ENCODE measurements at places on chromosomes 16 and 17. TPM values are rescaled to one million over a fixed set of nuclear protein-coding genes. Genes with fewer than 3 reads are reported as not detected.

DNA sequence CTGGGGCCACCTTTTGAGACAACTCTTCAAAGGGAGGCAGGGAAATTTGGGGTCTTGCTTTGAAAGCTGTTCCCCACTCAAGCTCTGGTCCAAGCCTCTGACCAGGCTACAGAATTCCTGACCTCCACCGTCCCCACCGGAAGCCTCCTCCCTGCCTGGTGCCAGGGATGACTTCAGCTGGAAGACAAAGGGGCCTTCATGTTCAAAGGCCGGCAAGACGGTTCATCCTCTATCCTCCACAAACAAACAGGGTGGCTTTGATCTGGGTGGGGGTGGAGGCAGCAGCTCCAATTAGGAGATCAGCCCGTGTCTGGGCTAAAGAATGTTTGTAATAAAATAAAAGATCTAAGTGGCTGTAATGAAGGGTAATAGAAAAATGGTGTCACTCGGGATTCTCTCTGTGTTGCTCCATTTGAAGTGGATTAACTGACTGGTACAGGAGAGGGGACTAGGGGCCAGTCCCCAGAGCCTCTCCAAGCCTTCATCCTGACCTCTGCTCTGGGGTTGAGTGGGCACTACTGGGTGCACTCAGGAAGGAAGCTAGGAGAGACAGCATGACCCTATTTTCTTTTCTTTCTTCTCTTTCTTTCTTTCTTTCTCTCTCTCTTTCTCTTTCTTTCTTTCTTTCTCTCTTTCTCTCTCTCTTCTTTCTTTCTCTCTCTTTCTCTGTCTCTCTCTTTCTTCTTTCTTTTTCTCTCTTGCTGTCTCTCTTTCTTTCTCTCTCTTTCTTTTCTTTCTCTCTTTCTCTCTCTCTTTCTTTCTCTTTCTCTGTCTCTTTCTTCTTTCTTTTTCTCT lies 27.5 kb upstream of the NKD1 start:
- no peak for DNase-seq

- no peak for DNase-seq
Observed at GRCh38 chr16:50901062-50901461, 159.2 kb downstream of the CYLD start.

- DNase-seq = no peak
Observed at GRCh38 chr16:69363281-69363717, 11.7 kb upstream of the TMED6 start.

The NEUROD2 gene
- total RNA-seq = not detected

GRCh38 chr17:37657202-37657601 lies 14.0 kb upstream of the DDX52 start:
- no peak for DNase-seq

The CDRT4 gene
- total RNA-seq = 3.6 TPM

DNA sequence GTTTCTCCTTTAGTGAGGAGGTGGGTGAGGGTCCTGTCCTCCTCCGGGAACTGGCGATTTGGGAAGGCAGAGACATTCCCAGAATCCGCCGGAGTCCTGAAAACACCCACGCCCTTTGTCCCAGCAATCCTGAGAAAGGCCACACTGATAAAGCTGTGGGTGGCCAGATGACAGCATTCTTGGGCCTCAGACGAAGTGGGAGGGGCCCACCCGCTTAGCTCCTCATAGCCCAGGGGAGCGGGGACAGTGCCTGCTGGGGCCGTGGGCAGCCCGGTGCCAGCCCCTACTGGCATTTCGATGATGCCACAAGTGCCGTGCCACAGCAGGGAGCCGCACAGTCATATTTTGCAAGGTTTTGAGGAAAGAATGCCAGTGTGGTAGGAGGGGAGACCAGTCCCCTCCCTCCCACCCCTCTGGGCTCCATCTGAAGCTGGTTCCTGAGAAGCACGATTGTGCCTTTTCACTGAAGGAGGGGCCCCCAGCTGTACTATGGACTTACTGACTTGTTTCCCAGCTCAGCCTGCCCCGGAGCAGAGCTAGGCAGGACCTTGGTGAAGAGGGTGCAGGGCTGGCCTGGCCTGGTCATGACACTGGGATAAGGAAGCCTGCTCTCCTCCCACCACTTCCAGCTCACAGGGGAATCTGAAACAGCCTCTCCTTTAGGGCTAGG lies 20.9 kb upstream of the MPRIP start:
- DNase-seq = no peak

The CDH3 gene
- total RNA-seq = 7.3 TPM

The RMI2 gene
- total RNA-seq = 56.0 TPM

The TBC1D3C gene
- total RNA-seq = not detected

DNA sequence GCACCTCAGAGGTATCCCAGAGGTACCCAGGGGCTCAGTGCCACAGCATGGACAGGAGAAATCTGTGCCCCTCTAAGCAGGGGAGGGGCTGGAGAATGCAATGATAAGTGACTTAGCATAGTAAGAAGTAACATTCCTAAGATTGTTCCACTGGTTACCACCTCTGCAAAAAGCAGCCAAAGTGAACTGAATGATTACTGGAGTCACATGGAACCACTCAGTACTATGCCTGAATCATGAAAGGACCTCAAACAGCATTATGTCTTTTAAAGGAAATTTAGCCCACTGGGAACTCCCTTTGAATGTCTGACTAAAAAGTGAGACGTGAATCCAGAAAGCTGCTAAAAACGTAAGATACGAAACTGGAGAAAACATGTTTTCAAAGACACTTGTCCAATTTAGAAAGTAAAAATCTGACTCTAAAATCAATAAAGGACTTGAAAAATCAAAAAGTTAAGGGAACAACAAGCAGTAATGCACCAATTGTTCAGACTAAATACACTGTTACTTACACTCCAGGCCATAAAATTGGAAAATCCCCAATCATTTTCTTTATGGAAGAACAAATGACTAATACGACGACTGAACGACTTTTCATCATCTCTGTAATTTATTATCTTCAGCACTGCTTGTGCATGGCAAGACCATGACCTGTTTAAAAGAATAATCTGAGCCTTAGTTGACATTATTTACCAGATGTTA lies 38.6 kb downstream of the LITAFD start:
- no peak for DNase-seq

GRCh38 chr16:72247821-72248253 lies 75.9 kb upstream of the PMFBP1 start:
- no peak for DNase-seq

DNA sequence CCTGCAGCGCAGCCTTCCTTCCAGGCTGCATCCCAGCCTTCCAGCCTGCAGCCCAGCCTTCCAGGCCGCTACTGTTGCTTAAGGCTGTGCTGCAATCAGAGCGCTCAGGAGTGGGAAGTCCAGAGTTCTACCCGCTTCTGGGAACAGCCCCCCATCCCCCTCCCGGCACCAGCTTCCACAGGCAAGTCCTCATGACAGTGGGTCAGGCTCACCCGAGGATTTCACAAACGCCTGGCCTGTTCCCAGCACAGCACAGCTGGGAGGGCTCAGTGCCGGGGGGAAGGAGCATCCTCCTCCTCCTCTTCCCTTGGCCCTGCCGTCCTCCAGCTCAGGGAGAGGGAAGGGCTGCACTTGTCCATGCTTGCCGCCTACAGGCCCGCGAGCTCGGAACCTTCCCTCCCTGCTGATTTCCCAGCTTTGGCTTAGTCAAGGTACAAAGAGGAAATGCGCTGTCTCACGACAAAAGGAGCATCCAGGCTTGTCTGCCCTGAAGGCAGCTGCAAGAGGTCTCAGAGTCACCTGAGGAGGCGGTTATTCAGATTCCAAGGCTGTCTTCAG lies 8.3 kb downstream of the SOCS3 start:
- no peak for DNase-seq

DNA sequence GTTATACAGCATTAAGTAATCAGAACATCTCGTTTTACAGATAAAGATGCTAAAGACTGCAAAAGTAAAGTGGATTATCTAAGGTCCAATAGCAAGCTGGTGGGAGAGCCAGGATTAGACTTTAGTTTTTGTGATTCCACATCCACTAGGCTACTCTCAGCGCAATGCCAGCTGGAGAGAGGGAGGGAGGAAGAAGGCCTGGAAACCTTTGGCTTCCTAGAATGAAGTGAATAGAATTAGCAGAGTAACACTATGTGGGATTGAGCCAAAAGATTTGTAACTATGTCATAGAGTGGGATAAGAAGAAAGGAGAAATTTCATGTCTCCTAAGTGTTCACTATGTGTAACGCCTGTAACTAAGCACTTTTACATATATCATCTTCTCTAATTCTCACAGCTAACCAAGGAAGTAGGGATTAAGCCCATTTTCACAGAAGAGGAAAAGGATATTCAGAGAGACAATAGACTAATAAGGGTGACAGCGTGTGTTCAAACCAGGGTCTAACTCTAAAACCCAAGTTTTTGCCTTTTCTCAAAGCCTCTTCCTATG lies 25.4 kb upstream of the NSRP1 start:
- DNase-seq = no peak

DNA sequence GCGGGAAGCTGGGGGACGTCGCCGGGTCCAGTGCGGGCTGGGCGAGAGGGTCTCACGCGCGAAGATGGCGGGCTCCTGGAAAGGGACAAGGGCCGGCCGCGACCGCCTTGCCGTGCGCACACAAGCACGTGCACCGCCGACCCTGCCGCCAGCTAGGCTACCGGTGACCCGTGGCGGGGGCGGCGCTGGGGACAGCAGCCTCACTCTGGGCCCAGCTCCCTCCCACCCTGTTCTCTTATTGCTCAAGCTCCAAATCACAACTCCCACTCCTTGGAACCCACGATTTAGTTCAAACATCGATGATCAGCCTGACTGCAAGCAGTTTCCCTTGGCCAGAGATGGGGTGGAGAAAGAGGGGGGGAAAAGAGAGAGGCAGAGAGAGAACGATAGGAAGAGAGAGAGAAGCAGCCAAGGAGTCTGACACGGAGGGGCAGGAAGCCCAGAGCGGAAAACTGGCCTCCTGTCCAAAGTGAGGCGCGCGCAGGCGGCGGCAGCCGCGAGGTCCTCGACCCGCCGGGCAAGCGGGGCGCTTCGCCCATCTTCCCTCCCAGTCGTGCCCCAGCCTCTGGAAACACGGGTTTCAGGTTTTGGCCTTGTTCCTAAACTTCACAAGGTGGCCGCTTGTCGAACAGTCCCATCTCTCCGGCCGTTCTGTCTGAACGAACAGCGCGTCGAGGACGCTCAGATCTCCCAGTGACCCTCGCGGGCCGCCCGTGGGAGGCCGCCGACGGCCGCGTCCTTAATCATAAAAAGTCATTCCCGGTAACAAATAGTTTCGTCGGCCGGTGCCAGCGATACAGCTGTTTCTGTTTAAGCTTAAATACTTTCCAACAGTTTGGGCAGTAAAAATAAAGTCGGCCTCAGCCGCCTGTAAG lies 1.7 kb upstream of the CBX8 start:
- peak; percentile 46 for DNase-seq

DNA sequence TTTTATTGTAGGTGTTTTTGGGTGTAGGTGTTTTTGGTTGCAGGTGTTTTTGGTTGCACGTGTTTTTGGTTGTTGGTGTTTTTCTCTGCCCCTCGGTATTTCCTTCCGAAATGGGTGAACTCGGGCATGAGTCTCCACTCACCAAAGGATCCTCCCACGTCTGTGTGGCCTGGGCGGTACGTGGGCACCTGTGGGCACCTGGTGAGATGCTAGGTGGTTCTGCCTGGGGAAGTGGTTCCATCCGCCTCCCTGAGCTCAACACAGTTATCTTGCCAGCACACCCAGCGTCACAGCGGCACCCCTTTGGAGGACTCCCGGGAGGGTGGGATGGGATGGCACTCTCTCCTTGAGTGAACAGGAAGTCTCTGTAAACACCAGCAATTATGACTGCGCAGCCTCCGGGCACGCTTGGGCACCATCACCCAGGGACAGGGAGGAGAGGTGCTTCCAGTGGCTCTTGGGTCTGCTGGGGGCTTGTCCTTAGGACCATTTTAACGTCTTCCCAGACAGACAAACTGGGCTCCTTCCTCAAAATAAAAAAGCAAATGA lies 29.8 kb downstream of the COX4I1 start:
- DNase-seq = no peak

The CCDC144A gene
- 7.6 TPM for total RNA-seq

The YWHAE gene
- total RNA-seq = 520 TPM

DNA sequence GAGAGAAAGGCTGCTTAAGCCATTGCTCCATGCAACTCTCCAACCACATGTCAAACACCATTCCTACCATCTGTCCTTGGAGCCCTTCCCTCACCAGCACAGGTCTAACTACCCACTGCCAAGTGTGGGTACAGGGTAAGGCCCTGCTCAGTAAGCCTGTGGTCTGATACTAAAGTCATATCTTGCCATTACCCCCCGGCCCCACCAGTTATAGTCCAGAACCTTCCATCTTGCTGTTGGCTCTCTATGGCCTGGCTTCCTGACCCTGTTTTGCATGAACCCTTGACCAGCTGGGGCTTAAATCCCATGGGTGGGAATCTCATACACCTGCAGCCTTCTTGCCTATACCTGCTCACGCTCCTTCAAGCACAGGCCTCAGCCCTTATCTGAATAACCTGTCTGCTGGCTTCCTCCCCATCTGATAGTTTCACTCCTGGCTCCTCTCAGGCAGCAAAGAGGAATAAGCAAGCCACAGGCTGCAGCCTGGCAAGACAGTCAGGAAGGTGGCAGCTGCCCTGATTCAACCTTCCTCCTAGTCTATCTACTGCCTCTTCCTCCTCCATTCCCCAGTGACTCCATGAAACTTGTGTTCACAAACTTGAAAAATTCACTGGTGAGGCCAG lies 64.1 kb downstream of the ZFHX3 start:
- DNase-seq = no peak

DNA sequence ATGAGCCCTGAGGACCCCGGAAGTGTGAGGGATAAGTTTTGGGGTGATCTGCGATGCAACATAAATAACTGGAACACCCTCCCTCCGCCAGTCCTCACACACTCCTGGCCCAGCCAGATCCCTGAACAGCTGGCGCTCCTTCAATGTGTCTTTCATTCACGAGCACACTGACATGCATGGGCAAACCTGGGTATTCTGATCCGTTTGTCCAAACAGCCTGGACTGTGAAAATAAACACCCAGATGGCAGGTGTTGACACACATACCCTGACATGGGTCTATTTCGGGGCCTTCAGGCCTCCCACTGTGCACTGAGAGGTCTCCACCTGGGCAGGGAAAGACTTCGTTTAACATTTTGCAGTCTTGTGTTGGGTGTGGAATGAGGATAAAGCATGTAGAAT lies 3.0 kb upstream of the CPNE2 start:
- DNase-seq = no peak

GRCh38 chr17:79393358-79394052 lies 217.3 kb downstream of the RBFOX3 start:
- peak; percentile 85 for DNase-seq
